ENCODE measurements at places on chromosomes 16 and 17.

DNA sequence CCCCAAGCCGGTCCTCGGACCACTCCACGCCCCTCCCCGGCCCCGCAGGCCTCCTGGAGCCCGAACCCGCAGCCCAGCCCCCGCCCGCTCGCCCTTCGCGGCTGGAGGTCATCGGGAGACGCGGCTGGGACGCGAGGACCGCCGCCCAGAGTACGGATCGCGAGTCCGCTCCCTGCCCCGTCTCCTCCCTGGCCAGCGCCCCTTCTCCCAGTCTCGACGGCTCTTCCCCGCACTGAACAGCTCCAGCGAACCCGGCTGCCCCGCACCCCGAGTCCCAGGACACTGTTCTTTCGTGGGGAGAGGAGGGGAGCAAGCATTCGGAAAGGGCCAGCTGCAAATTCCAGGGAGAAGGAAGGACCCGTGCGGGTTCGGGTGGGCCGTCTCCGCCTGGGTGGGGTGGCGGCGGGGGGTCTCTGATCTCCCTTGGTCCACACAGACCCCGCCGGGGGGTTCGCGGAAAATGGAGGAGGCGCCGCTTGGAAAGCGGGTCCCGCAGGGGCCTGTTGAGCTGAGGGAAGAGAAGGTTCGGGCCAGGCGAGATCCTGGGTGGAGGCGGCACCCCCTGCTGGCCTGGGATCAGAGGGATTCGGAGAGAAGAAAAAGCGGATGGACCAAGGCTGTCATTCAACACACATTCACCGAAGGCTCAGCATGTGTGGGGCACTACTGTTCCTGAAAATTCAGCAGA, 632 bp upstream of the RTN4RL1 start:
- peak; percentile 37 for DNase-seq

GRCh38 chr17:57110579-57111325, 25.7 kb downstream of the AKAP1 start:
- no peak for DNase-seq

GRCh38 chr16:89402962-89403361, 87.4 kb downstream of the ANKRD11 start:
- no peak for DNase-seq

DNA sequence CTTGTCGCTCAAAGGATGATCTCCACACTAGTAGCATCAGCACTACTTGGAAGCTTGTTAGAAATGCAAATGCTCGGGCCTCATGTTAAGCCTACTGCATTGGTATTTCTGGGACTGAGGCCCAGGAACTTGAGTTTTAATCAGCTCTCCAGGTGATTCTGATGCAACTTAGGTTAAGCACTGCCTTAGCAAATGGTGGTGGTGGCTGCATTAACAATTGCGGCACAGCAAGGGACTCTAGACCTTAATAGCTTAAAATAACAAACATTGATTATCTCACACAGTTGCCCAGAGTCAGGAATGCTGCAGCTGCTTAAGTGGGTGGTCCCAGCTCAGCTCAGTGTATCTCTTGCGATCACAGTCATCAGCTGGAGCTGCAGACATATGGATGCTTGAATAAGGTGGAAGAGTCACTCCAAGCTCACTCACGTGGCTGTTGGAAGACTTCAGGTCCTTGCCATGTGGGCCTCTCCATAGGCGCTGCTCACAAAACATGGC, 25.8 kb downstream of the HS3ST3A1 start:
- no peak for DNase-seq

GRCh38 chr17:30472238-30472890, 4.8 kb upstream of the GOSR1 start:
- DNase-seq, result no peak

- no peak for DNase-seq
Measured at GRCh38 chr17:79942591-79943346, 92.9 kb downstream of the TBC1D16 start.

DNA sequence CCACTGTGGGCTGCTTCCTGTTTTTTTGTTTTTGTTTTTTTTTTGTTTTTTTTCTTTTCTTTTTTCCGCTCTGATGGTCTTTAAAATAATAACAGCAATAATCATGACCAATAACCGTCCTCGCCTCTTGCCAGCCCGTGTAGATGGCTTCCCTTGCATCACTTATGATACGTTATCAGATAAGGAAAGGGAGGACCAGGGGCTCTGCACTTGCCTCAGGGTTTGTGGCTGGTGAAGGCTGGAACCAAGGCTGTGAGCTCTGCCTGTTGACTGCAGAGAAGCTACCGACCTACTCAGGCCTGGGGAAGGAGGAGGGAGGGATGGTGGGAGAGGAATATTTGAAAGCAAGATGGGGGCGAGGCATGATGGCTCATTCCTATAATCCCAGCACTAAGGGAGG, 114.0 kb upstream of the SDK2 start:
- no peak for DNase-seq

- DNase-seq, result no peak
Measured at GRCh38 chr16:82061861-82062525, 26.9 kb downstream of the HSD17B2 start.

DNA sequence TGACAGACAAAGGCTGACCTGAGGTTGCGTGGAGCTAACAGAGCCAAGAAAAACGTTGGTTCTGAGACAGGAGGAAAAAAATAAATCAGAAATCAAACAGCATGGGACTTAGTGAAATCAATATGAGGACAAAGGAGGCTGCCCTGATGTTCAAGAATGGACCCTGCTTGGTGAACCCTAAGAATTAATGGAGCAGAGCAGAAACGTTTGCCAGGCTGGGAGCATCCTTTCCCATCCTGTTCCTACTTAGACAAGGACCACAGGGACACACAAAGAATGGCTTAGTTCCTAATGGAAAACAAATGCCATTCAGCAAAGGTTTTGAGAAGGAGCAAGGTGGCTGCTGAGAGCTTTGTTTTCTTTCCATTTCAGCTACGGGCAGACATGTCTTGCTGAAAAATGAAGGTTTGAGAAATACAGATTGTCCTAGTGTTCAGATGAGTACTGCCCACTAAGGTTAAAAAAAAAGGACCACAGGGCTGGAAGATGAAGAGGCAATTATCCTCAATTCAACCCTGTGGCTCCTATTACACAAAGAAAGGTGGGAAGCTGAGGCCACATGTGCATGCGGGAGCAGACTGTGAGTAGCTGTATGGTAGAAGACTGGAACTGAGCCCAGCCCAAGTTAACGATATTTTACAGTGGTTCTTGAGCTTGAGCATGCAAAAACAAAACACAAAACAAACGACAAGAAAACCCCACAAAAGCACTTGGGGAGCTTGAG, 230.1 kb downstream of the SLC39A11 start:
- DNase-seq, result no peak

- peak; percentile 18 for DNase-seq
Measured at GRCh38 chr16:2147981-2148671, at the start of gene RAB26. Gene RAB26, plus strand, starts transcription at chr16:2148625. Its CDS starts 159 bp downstream, at chr16:2148784.

GRCh38 chr16:11556945-11557720, 29.6 kb downstream of the LITAF start:
- no peak for DNase-seq

DNA sequence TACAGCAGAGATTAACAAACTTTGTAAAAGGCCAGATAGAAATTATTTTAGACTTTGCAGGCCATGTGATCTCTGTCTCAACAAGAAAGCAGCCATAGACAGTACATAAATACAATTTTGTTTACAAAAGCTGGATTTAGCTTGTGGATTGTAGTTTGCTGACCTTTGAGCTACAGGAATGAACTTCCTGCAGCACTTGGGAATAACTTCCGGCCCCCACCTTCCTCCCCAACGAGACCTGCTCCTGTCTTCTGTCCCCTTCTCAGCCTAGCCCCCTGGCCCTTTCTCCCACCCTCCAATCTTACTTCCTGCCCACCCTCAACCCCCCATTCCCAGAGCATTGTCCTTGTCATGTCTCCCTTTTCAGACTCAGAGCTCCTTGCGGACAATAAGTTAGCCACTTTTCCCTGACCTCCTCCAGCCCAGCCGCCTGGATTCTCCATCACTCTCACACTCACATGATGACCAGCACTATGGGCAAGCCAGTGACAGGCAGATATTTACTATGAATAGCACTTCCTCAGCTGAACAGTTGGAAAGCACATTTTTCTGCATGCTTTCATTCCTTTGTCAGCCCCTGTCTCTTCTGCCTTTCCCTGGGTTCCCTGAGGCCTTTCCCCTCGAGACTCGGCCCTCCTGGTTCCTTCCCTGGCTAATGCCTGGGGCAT, 27.6 kb upstream of the DLX3 start:
- DNase-seq, result no peak

DNA sequence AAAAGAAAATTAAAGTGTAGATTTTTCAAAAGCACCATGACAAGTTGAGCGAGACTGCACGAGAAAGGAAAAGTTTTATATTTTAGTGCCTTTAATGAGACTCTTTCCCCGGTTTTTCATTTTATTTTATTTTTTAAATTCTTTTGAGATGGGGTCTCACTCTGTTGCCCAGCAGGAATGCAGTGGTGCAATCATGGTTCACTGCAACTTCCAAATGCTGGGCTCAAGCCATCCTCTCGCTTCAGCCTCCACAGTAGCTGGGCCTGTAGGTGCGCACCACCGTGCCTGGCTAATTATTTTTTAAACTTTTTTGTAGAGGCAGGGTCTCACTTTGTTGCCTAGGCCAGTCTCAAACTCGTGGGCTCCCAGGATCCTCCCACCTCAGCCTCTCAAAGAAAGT, 5.7 kb upstream of the ATP2A3 start:
- no peak for DNase-seq

DNA sequence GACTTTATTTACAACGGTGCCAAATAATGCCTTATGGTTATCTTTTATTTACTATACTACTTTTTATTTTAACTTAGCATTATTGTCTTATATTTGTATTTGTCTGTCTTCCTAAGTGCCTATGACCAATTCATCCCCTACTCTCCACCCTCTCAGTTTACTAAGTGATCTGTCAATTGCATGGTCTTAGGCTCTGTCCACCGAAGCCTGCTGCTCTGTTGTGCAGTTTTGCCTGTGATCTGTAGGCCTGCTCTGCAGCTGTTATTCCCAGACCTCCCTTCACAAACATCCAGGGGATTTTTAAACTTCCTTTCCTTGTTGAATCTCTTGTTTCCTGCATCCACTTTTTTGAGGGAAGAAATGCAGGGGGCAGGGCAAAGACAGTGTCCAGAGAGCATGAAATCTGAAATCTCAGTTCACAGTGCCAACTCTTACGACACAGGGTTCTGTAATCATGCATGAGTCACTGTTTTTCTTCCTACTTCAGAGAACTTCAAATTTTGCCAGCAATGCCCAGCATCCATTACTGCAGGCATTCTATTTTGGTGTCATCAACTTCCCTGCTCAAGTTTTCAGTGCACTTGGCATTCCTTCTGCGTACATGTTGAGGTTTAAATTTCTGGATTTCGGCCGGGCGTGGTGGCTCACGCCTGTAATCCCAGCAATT, 11.4 kb downstream of the SLFN5 start:
- no peak for DNase-seq

GRCh38 chr16:58435779-58436178, 43.5 kb downstream of the GINS3 start:
- DNase-seq, result no peak

DNA sequence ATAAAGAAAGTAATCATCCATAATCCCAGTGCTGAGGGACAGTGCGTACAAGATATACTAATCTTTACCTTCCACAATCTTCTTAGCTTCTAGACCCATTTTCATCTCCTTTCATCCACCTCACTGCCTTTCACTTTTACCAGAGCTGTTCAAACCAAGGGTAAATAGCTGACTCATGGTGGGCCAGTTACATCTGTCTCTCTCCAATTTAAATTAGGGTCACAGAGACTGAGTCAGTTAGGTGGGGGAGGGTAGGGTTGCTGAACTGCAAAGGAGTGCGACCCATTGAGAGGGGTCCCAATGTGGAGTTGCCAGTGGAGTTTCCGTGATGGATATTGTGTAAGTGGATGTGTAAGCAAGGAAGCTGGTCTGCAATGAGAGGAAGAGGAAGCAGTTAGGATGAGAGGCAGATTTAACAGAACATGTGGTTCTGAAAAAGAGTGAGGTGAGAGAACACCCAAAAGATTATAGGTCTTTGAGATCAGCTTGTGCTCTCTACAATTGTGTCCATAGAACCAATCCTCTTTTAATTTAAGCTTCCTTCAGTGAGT, 83.5 kb downstream of the GP2 start:
- no peak for DNase-seq

GRCh38 chr16:60137891-60138290, 1403.8 kb upstream of the GOT2 start:
- DNase-seq, result no peak

DNA sequence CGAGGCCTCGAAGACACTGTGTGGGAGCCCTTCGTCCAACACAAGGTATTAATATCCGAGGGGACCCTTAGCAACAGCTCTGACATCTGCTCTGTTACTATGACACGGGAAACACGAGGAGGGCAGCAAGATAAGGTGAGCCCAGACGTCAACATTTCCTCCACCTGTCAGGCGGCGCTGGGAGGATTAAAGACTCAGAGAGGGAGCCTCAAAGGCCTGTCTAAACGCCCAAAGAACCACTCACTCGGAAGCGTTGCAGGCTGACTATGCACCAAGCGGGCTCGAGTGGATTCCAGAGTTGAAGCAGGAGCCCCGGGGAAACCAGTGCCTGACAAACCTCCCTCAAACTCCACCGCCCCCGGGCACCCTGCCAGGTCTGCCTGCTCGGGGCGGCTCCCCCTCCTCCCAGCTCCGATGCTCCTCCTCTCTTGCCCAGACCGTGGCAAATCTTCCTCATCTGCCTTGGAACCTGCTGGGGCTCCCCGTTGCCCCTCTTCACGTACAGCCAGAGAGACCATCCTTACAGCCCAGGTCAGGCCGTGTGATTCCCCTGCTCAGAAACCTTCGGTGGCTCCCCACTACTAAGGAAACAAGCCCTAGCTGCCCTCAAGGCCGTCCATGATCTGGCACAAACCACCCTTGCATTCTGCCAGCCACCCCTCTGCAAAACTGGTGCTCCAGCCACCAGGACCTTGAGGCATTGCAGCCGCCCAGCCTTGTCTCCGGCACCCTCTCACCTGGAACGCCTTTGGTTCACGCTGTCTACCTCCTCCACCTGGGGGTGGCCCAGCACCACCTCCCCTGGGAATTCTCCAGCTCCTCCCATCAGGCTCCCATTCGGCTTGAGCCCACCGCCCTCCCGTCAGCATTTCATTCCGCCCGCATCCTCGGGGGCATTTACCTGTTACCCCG, 16.2 kb downstream of the RPH3AL start:
- no peak for DNase-seq

GRCh38 chr17:14318109-14318917, 17.4 kb downstream of the HS3ST3B1 start:
- DNase-seq, result no peak

DNA sequence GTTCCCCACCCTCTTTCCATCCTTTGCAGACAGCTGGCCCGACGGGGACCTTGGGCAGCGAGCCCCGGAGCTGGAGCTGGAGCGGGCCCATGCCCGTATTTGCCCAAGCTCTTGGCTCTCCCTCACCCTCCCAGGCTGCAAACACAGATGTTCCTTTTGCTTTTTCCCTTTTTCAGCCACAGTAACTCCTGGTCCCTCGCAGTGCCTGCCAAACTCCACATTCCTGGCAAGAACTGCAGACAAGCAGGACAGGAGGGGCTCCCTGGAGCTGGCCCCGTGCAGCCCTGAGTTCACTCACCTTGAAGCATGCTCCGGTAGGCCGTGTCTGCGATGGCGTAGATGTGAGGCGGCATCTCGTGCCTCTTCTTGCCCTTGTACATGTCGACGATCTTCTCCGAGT, 33.9 kb downstream of the MYH11 start:
- DNase-seq, result no peak

Measured in NCI-H526 treated with DMSO at 0.1 percent for 48 hours (cell line).